Stimulated activated CD4-positive, alpha-beta T cell treated with anti-CD3 and anti-CD28 coated beads, Interleukin-15, amount 100 ng/mL, for 24 hours (primary cell): ENCODE measurements at places on chromosomes 3 and 15.

- DNase-seq = no peak
Observed at GRCh38 chr3:155548195-155548594, 196.7 kb downstream of the PLCH1 start.

- DNase-seq = no peak
Observed at GRCh38 chr3:36923523-36923943, 21.3 kb downstream of the TRANK1 start.

DNA sequence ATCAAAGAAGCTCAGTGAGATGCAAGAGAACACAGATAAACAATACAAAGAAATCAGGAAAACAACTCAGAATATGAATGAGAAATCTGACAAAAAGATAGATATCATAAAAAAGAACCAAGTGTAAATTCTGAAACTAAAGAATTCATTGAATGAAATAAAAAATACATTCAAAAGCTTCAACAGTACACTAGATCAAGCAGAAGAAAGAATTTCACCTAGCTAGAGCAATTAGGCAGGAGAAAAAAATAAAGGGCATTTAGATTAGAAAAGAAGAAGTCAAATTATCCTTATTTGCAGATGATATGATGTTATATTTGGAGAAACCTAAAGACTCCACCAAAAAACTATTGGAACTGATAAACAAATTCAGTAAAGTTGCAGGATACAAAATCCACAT is 19.4 kb upstream of the CX3CR1 start:
- DNase-seq = no peak

GRCh38 chr15:101651554-101652097 is 555 bp downstream of the TM2D3 start:
- DNase-seq = no peak

- DNase-seq = no peak
Observed at GRCh38 chr3:133479895-133480669, 80.2 kb downstream of the BFSP2 start.

- DNase-seq = no peak
Observed at GRCh38 chr15:62900071-62900802, 142.3 kb upstream of the TPM1 start.

GRCh38 chr3:67901681-67902080 is 247.3 kb upstream of the SUCLG2 start:
- DNase-seq = no peak

DNA sequence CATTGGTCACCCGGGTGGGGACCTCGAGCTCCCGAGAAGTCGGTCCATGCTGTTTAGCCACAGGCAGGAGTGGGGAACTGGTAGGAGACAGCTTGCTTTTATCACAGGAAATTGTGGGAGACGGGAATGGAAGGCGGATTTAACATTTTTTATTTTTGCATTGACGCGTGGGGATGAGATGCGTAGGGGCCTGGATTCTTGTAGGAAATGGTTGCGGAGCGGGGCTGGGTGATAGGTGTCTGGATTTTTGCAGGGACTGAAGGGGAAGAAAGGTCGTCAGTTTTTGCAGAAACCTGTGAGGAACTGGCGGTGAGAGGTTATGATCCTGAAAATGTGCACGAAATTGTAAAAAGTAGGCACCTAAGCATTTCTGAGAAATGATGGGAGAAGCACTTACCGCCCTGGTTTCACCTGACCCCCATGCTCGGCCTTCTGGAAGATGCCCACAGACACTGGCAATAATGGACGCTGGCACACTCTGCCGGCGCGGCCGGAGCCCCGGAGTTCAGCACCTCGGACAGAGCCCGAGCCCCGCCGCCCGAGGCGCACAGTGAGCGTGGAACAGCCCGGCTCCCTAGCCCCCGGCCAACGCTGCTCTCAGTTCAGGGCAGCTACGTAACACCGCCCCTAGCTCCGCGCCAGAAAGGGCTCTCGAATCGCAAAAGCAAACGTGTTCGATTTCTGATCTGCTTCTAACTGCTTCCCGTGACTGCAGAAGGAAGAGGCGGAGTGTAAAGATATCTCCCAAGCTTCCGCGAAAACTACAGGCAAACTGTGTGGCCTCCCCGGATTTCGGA is 928 bp downstream of the ANKRD34C start:
- DNase-seq = peak; percentile 49

DNA sequence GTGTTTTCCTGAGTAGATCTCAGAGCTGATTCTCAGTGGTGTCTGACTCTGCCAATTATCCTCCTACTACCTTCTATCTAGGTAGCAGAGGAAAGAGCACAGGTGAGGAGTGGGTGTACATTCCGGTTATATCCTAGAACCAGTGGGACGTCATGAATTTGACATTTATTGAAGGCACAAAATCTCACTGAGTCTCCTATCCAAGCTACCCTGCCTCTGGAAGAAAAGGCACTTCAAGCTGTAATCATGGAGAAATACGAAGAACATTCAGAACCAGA is 952.2 kb downstream of the TUSC7 start:
- no peak for DNase-seq

DNA sequence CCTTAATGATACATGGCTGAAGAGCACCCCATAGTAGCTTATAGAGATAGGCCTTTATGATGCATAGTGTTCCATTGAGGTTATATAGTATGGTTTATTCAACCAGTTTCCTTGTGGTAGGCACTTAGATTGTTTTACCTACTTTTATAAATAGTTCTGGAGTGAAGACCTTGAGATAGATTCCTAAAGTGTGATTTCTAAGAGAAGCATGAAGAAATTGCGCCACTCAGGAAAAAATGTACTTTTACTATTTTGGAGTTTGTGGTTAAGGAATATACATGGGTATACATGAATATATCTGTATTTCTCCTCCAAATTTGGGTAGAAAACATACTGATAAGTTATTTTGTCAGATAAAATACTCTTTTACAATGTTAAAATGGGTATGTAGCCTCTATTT is 70.5 kb downstream of the CHD2 start:
- DNase-seq = no peak

- DNase-seq = no peak
Observed at GRCh38 chr3:183490653-183491052, 62.2 kb upstream of the MCF2L2 start.

- DNase-seq = no peak
Observed at GRCh38 chr15:71146580-71146982, 31.3 kb downstream of the THSD4 start.

GRCh38 chr15:77866596-77867125 is 210.8 kb downstream of the TBC1D2B start:
- no peak for DNase-seq

DNA sequence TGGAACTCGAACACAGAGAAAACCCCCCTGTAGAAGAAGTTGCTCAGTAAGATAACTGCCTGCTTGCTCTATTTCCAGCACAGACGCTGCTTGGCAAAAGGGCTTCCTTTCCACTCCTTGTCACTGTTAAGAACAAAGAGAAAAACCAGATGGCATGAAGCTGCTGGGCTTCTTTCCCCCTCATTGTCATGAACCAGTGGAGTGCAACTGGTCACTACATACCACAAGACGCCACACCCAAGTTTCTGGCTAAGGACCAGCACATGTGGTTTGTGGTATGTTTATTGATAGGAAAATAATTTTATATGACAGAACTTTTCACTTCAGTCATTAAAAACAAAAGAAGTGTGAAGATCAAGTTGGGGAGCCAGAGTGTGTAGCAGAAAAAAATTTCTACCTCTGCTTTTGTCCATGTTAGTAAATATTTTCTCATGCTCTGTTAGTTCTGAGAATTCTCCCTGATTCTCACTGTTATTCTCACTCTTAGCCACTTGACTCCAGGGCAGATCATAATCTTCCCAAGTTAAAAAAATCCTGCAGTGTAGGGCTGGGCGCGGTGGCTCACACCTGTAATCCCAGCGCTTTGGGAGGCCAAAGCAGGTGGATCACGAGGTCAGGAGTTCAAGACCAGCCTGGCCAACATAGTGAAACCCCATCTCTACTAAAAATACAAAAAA is 37.9 kb downstream of the CLK3 start:
- no peak for DNase-seq

DNA sequence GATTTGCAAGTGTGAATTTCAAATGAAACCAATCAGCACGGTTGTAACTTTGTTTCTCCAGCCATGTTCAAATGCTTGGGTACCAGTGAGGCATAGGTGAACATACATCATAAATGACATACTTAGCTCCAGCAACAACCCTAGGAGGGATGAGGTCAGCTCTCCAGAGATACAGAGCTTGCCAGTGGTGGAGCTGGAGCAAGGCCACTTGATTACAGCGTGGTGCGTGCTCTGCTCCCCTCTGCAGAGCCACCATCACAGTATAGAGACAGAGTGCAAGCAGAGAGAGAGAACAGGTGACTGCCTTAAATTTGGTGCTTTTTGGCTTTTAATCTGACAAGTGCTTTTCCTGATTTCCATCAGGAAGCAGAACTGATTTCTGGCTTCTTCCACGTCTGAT is 275.1 kb downstream of the PDZRN3 start:
- no peak for DNase-seq

GRCh38 chr3:13822042-13822441 is 57.8 kb downstream of the WNT7A start:
- peak; percentile 26 for DNase-seq

- no peak for DNase-seq
Observed at GRCh38 chr3:182400838-182401237, 392.5 kb upstream of the ATP11B start.

- no peak for DNase-seq
Observed at GRCh38 chr15:72178976-72179585, 18.5 kb downstream of the GRAMD2A start.

- DNase-seq = no peak
Observed at GRCh38 chr3:102225407-102226132, 209.2 kb upstream of the ZPLD1 start.

GRCh38 chr15:93283854-93284253 is 194.8 kb upstream of the RGMA start:
- no peak for DNase-seq

DNA sequence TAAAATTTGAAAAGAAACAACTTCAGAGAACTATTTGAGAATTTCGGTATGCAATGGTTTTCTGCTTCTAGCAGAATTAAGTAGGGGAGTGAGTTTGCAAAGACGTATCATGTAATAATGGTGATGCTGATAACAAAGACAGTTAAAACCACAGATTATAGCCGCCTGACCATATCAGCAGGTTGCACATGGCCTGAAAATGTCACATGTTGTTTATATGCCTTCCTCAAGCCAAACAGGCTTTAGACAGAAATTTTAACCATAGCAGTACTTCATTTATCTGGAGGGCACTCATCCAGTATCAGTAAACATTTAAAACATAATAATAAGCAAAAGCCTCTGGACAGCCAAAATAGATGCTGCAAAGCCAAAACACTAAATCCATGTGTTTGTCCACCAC is 131.7 kb downstream of the RYR3 start:
- no peak for DNase-seq

DNA sequence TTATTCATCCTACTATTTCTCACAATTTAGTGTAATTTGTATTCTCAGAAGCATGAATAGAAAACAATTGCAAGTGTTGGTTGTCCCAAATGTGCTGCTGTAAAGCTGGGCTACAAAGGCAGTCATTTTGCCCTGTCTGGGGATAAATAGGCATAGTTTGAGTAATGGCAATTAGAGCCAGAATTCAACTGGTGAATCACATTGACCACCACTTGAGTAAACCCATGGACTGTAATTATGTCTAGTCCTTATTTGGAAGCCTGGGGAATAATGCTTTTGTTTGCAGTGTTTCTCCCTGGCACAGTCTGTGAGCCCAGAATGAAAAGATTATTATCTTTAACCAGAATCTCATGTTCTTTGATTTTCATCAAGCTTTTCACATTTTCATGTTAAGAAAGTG is 30.5 kb upstream of the CHL1 start:
- no peak for DNase-seq

DNA sequence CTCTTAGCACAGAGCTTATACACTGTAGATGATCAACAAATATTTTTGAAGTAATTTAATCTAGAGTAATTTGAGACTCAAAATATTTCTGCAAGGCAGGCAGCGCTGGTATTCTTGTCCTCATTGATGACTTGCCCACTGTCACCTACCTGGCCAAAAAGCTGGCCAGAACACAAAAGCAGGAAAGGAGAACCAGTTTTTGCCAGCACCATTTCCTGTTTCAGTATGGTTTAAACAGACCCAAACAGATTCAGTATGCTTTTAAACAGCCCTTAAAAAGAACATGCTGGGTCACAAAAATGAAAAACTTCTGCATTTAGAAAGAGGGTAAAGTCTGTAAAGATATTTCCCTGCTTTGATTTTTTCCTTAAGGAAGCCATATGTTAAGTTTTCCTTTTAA is 42.3 kb upstream of the ZNF280D start:
- DNase-seq = no peak

- no peak for DNase-seq
Observed at GRCh38 chr3:149739396-149739795, 12.9 kb downstream of the COMMD2 start.

- no peak for DNase-seq
Observed at GRCh38 chr3:10600726-10601125, 95.3 kb upstream of the ATP2B2 start.

DNA sequence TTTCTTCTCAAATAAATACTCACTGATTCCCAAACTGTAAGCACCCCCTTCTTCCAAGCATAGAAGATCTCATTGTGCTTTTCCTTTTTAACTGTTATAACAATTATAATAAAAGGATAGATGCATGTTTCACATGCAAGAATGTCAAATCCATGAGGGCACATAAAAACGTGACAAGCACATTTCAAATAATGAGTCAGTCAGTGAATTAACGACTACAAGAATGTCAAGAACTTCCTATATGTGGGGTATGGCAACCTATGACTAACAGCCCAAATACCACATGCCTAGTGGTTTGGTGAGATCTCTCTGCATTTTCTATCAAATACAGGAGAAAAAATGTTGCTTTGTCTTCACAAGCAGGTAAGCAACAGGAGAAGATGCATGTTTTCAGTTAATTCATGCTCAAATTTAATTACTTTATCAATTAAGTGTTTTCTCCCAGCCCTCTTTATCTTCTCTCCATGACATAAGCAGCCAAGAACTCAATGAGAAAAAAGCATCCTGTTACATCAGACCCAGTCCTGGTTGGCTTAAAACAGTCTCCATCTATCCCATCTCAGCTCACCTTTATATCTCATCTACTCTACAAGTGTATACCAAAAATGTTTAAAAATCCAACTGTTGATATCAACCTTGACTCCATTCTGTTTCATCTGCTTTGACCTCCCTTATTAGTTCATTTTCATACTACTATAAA is 181.5 kb upstream of the LMCD1 start:
- no peak for DNase-seq

DNA sequence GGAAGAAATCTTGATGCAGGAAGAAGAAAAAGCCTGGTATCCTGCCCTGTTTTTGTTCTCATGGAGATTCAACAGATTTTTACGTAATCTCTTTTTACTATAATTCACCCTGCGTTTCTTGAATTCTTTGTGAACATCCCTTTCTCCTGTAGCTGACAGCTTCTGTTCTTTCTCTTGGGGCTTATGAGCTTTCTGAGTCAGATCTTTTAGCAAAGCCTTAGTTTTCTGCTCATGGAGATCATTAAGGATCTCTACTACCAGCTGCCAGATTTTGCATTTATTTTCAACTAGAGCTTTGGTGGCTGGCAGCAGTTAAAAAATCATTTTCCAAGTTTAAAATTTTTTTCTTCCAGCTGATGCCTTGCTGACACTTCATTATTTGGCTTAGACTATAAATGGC is 51.6 kb downstream of the MOBP start:
- no peak for DNase-seq

DNA sequence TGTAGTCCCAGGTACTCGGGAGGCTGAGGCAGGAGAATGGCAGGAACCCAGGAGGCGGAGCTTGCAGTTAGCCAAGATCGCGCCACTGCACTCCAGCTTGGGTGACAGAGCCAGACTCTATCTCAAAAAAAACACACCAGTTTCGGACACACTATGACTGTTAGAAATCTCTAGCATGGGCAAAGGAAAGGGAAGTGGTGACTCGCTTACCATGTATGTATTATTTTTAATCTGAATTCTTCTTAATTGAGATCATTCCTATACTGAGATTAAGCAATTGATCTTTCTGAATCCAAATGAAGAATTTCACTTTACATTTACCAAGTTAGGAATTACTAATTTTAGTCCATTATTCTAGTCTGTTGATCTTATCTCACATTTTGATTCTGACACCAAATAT is 459.2 kb upstream of the ALCAM start:
- DNase-seq = no peak
